ENCODE measurements at places on chromosomes 13 and 19. TPM values are rescaled to one million over a fixed set of nuclear protein-coding genes. Genes with fewer than 3 reads are reported as not detected.

The GAS6 gene
- 502 TPM for total RNA-seq

DNA sequence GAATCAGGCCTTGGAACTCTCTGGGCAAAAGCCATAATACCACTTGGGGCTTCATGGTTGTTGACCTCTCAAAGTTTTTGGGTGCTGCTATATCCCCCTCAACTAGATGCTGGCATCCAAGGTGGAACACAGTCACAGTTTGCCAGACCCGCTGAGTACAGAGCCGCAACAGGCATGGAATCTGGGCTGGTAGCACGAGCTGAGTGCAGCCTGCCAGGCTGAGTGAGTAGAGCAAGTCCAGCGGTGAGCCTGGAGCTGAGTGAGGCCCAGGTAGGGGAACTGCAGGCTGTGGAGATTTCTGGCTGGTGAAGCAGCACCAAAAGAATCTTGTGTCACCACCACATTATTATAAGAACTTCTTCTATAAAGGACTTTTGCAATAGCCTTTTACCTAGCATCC lies 192.6 kb downstream of the PCDH17 start:
- no peak for DNase-seq
- H3K27me3 ChIP-seq: no peaks in the 10 kb centered on the region
- H3K4me3 ChIP-seq: no peak overlapping the region
- H3K36me3 ChIP-seq: no peaks in the 10 kb centered on the region
- no peak overlapping the region for H3K27ac ChIP-seq
- no peaks in the 10 kb centered on the region for H3K4me1 ChIP-seq

DNA sequence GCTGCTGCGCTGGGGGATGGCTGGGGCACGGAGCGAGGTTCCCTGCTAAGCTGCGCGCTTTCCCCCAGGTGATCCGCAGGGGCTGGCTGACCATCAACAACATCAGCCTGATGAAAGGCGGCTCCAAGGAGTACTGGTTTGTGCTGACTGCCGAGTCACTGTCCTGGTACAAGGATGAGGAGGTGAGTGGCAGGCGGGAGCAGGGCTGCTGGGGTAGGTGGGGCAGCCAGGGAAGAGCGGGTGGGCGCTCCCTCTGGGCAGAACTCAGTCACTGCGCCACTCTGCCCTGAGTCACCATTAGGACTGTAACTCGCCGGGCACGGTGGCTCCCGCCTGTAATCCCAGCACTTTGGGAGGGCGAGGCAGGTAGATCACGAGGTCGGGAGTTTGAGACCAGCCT lies 23.8 kb downstream of the TMED1 start:
- peaks cover 63% of the 10 kb centered on the region for H3K36me3 ChIP-seq
- no peak for DNase-seq
- no peak overlapping the region for H3K4me3 ChIP-seq
- peaks cover 4% of the 10 kb centered on the region for H3K4me1 ChIP-seq

- no peak for DNase-seq
- no peak overlapping the region for H3K4me3 ChIP-seq
- H3K36me3 ChIP-seq: no peaks in the 10 kb centered on the region
- H3K27me3 ChIP-seq: no peaks in the 10 kb centered on the region
- no peak overlapping the region for H3K27ac ChIP-seq
- H3K4me1 ChIP-seq: no peaks in the 10 kb centered on the region
Measured at GRCh38 chr13:113802761-113803160, 43.7 kb downstream of the TMEM255B start.

- H3K36me3 ChIP-seq: no peaks in the 10 kb centered on the region
- H3K4me3 ChIP-seq: no peak overlapping the region
- H3K4me1 ChIP-seq: no peaks in the 10 kb centered on the region
- no peak overlapping the region for H3K27ac ChIP-seq
- DNase-seq: no peak
Measured at GRCh38 chr13:93146584-93147297, 79.9 kb upstream of the GPC6 start.

DNA sequence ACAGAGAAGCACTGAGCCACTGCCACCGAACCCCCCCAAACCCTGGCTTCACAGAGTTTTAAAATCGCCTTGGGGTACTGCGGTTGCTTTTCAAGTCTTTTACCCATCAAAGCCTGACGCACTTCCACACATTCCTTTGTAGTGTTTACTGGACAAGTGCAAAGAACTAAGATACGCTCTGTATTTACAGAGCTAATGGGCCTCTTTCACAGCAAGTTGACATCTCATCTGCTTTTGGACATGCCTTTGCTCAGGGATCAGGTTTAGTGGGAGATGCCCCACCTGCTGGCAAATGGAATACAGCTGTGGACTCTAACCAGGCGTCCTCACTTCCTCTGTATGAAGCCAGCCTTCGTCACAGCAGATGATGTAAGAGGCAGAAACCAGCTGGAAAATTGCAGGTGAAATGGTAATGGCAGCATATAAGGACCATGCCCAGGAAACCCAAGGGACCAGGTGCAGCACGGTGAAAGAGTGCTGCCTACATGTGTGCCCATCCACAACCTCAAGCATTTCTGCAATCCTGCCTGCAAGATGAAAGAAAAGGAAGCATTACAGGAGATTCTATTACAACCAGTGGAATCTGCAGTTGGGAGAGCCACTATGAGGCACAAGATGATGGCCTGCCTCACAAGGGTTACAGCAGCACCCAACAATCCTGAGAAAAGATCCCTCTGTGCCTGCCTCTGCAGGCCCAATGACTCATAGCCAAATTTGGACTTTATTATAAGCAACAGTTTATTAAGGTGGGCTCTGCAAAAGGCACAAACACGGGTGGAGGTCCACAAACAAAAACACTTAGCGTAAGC lies 34.7 kb downstream of the BRD4 start:
- H3K36me3 ChIP-seq: no peaks in the 10 kb centered on the region
- H3K4me1 ChIP-seq: peaks cover 86% of the 10 kb centered on the region
- peak overlapping the region; percentile 21 for H3K4me3 ChIP-seq
- no peak for DNase-seq

DNA sequence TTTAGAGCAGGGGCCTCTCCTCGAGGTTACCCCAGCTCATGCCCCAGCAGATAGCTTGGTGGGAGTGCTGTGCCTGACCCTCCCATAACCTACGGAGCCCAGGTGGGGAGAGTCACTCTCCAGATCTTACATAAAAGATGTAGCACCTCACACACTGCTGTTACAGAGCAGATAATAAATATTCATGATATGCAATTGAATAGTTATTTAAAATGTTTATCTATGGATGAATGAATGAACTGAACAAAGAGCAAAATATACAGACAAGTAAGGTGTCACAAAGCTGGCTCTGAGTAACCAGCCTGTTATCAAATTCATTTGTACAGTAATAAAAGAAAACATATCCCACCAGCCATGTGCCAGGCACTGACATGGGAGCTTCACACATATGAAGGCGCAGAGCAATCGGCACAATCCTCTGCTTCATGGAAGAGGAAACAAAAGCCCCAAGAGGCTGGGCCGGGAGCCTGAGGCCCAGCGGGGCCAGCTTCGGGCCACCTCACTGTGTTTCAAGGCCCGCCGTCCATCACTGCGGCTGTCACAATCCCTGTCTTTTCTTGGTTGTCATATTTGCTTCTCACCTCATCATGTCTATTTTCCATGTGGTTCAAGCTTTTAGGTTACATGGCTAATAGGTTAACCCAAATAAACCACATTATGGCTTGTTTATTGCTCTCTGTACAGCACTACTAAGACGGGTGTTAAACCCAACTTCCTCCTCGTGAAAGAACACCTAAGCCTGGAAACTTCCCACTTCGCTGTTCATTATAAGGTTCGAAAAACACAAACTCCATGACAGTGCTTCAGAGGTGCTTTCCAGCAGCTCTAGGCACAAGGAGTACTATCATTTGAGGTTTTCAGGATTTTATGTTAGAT lies 78.4 kb downstream of the IRS2 start:
- H3K27ac ChIP-seq: no peak overlapping the region
- no peaks in the 10 kb centered on the region for H3K27me3 ChIP-seq
- no peak for DNase-seq
- no peaks in the 10 kb centered on the region for H3K36me3 ChIP-seq

DNA sequence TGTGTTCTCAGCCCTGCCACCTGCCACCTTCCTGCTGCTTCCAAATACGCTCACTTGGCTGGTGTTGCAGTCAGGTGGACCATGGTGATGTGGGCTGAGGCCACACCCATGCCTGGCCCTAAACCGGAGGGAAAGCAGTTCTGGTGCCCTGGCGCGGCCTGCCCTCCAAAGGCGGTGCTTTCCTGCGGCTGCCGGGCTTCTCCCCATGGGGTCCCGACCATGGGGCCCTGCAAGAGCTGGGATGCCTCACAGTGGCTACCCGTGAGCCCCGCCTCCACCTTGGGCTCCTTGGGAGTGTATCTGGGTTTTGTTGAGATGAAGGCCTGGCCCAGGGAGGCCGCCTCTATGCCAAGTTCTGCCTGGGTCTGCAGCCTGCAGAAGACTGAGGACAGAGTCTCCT lies 73.7 kb downstream of the ERICH6B start:
- no peaks in the 10 kb centered on the region for H3K27me3 ChIP-seq
- H3K27ac ChIP-seq: no peak overlapping the region
- H3K4me1 ChIP-seq: no peaks in the 10 kb centered on the region
- H3K4me3 ChIP-seq: no peak overlapping the region

GRCh38 chr19:50517704-50518075 lies 4.0 kb upstream of the ASPDH start:
- H3K36me3 ChIP-seq: no peaks in the 10 kb centered on the region
- no peak overlapping the region for H3K4me3 ChIP-seq
- H3K27me3 ChIP-seq: no peaks in the 10 kb centered on the region
- no peak overlapping the region for H3K27ac ChIP-seq
- no peaks in the 10 kb centered on the region for H3K4me1 ChIP-seq

DNA sequence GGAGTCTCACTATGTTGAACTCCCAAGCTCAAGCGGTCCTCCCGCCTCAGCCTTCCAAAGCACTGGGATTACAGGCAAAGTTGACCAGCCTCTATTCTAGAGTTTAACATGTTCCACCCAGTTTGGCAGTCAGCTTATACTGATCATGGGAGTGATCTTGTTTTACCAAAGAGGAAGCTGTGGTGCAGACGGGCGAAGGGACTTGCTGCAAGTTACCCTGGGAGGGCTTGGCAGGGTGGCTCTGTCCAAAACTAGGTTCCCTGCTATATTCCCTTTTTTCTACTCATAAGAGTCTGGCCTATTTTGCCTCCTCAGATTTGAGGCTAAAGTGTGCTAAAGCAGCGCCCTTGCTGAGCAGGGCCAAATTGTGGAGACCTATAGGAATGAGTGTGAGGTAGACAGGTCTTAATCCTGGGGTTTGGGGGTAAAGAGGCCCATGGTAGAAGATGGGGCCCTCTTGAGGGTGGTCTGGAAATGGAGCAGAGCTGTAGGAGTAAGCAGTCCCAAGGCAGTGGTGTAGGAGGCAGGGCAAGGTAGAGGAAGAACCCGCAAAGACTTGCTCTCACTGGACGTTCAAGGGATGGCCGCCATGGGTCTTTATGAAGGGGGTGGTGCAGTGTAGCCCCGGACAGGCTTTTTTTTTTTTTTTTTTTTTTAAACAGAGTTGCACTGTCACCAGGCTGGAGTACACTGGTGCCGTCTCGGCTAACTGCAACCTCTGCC lies 3.3 kb downstream of the RPS19 start:
- H3K27ac ChIP-seq: no peak overlapping the region
- H3K4me1 ChIP-seq: peaks cover 27% of the 10 kb centered on the region
- no peaks in the 10 kb centered on the region for H3K27me3 ChIP-seq
- no peak overlapping the region for H3K4me3 ChIP-seq
- no peak for DNase-seq

DNA sequence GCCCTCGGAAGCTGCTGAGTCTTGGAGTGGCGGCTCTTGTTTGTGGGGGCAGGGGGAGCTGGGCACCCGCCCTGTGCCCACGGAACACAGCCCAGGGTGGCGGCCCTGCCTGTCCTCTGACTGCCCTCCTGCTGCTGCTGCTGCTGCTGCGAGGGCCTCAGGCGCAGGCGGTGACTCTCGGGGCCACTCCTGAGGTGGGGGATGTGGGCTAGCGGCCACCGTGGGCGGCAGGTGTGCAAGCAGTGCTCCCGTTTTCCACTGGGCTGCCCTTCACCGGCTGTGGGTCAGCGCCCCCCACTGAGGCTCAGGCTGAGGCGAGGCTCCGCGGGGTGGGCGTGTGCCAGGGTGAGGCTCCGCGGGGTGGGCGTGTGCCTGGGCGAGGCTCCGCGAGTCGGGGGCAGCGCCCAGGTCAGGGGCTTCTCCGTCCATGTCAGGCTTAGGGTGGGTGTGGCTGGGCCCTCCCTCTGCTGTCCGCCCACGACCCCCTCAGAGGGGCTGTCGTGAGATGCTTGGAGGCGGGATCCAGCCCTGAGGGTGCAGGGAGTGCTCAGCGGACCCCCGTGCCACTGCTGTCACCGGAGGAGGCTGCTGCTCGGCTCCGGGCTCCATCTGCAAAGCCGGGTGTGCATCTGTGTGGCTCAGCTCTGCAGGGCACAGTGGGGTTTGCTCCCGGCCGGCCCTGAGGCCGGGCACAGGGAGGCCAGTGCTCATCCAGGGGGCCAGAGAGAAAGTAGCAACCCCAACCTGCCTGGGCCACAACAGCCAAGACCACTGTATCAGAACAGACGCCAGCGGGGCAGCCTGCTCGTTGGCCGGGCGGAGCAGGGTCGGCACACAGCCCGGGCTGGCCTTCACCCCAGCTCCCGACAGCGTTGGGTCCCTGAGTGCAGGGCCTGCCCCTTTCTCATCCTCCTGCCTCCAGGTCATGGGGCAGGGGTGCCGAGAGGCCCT lies 14.5 kb downstream of the CSNK1G2 start:
- no peaks in the 10 kb centered on the region for H3K36me3 ChIP-seq
- no peaks in the 10 kb centered on the region for H3K27me3 ChIP-seq
- H3K27ac ChIP-seq: no peak overlapping the region
- H3K4me3 ChIP-seq: no peak overlapping the region
- DNase-seq: no peak
- no peaks in the 10 kb centered on the region for H3K4me1 ChIP-seq

DNA sequence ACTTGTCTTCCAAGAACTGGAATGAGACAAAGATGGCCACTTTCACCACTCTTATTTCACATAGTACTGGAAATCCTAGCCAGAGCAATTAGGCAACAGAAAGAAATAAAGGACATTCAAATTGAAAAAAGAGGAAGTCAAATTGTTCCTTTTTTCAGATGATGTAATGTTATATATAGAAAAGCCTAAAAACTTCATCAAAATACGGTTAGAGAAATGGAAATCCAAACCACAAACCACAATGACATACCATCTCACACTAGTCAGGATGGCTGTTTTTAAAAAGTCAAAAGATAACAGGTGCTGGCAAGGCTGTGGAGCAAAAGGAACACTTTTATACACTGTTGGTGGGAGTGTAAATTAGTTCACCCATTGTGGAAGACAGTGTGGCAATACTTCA lies 113.3 kb upstream of the SPRY2 start:
- no peak overlapping the region for H3K27ac ChIP-seq
- DNase-seq: no peak
- H3K36me3 ChIP-seq: no peaks in the 10 kb centered on the region
- H3K4me1 ChIP-seq: peaks cover 3% of the 10 kb centered on the region

DNA sequence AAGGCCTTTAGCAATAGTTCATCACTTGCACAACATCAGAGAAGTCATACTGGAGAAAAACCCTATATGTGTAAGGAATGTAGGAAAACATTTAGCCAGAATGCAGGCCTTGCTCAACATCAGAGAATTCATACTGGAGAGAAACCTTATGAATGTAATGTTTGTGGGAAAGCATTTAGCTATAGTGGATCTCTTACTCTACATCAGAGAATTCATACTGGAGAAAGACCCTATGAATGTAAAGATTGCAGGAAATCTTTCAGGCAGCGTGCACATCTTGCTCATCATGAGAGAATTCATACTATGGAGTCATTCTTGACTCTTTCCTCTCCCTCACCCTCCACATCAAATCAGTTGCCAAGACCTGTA lies 19.8 kb downstream of the ZNF583 start:
- no peaks in the 10 kb centered on the region for H3K4me1 ChIP-seq
- H3K4me3 ChIP-seq: no peak overlapping the region
- DNase-seq: no peak
- no peak overlapping the region for H3K27ac ChIP-seq
- H3K36me3 ChIP-seq: peaks cover 53% of the 10 kb centered on the region
